ENCODE measurements at places on chromosomes 5 and 9.
A peak's percentile ranks its signal among the peaks of the same experiment; 100 is the strongest.

DNA sequence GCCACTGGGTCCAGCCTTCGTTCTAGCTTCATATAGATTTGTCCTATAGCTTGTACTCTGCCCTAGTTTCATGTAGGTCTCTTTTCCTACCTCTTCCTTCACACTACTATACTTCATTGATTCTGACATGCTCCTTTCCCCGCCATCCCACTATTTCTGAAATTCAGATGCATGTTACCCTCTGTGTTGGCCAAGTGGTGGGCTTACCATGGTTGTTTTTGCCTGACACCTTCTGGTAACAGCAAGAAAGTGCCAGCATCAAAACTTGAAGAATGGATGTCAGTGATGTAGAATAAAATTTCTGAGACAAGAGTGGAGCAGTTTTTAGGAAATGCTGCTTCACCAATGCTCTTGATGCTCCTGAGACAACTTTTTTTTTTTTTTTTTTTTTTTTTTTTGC, 19.5 kb upstream of the SERINC5 start:
- DNase-seq = peak; percentile 13

- DNase-seq = no peak
Observed at GRCh38 chr9:69028754-69029153, 6.8 kb upstream of the FXN start.

GRCh38 chr5:2894316-2894715, 142.8 kb upstream of the IRX2 start:
- no peak for DNase-seq

DNA sequence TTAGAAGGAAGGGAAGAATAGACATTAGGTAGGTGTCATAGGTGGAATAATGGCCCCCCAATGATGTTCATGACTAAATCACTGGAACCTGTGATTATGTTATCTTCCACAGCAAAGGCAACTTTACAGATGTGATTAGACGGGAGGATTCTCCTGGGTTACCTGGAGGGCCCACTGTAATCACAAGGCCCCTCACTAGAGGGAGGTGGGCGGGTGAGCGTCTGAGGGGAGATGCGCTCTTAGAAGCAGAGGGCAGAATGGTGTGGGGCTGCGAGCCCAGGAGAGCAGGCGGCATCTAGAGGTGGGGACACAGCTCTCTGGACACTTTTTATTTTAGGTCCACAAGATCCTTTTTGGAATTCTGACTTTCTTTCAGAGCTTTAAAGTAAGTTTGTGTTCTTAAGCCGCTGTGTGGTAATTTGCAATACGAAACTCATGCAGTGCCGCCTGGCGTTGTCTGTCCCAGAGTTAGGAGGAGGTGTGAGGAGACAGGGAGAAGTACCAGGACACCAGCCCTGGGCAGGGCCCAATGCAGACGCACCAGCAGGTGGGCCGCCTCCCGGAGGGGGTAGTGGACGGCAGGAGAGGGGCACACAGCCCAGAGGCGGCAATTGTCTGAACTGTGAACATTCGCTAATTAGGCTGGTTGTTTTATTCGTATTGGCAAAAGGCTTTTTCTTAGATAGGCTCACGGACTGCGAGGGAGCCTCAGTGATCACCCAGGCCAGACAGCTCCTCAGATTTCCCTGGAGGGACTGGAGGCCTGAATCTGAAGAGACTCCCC, 51.1 kb upstream of the FANCC start:
- DNase-seq = no peak

GRCh38 chr9:124280176-124280691, 22.5 kb downstream of the NEK6 start:
- peak; percentile 79 for DNase-seq

GRCh38 chr9:14271093-14271673, 42.8 kb downstream of the NFIB start:
- peak; percentile 55 for DNase-seq

DNA sequence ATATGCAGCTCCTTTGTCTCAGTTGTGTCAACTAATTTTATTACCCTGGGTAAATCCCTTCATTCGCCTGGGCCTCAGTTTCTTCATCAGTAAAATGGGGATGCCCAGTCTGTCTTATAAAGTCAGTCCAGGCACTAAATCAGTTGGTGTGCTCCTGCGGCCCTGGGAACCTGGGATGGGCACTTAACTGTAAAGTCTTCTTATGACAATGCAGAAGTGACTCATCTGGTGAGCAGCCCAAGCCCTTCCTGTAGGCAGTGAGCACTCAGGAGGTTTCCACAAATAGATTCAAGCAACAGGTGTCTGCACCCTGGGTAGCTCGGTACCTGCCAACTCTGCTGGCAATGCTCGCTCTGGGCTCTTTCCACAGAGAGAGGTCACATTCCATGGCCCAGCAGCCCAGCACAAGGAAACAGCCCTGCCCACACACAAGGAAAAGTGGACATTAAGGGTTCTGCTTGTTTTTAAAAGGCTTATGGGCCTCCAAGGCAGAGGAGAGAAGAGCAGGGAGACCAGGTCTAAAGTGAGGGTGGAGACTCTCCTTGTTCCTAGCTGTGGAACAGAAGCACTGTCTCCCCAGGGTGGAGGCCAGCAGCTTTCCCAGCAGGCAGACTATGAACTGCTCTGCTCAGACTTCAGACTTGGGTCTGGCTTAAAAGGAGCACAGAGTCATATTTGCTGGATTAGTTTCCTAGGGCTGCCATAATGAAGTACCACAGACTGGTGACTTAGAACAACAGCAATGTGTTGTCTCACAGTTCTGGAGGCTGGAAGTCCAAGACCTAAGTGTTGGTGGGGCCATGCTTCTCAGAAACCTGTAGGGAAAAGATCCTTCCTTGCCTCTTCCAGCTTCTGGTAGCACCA, 89.7 kb upstream of the ADRA1B start:
- peak; percentile 79 for DNase-seq

DNA sequence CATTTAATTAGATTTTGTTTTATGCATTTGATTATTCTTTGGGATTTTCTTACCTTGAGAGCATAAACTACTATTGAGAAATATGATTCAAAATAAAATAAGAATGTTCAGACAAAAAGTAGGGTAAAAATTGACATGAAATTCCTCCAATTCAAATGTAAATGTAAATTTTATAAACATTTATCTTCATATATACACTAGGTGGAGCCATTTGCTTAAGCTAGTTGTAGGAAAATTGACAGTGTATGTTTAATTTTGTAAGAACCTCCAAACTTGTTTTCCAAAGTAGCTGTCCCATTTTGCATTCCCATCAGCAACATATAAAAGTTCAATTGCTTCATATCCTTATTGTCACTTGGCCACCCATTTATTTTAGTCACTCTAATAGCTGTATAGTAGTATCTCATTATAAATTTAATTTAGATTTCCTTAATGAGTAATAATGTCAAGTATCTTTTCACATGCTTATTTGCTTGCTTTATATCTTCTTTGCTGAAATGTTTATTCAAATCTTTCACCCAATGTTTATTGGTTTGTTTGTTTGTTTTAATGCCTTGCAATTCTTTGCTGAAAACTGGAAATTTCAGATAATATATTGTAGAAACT, 37.6 kb upstream of the SLCO6A1 start:
- DNase-seq = peak; percentile 18

GRCh38 chr9:98596486-98596885, 112.2 kb downstream of the GABBR2 start:
- no peak for DNase-seq

- DNase-seq = no peak
Observed at GRCh38 chr5:176955895-176956294, 50.7 kb downstream of the UIMC1 start.

GRCh38 chr9:35237311-35237710, 75.5 kb downstream of the UNC13B start:
- no peak for DNase-seq

GRCh38 chr5:56986626-56986947, 34.7 kb upstream of the MIER3 start:
- peak; percentile 18 for DNase-seq

GRCh38 chr9:134890155-134890495, 9.5 kb downstream of the FCN2 start:
- DNase-seq = no peak

DNA sequence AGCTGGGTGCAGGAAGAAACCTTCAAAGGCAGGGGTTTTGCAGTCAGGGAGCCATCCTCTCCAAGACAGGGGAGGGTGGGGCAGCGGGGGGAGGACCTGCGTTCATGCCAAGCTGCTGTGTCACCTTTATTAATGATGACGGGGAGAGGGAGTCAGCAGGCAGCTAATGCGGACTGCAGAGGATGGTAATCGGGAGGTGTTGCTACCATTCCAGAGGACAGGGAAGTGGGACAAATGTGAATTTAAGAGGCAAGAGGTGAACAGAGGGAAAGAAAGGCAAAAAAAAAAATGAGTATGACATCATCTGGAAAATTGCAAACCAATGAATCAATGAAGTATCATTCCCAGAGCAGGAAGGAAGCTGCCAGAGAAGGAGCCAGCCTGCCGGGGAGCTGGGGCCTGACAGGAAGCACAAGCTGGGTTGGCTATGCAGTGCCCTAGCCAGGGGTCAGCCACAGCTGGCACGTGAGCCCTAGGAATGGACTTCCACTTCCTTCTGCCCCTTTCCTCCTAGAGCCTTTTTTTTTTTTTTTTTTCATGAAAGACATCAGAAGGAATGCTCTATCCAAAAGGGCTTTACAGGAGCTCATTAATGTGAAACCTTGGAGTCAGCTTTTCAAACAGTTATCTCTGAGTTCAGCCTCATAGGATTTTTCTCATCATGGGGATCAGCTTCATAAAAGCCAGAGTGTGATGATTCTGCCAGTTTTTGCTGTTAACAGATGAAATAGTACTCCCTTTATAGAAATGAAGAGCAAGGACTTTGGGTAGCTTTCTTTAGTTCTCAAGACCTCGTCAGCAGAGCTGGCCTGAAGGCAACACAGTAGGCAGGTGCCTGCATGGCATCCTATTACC, 9.2 kb downstream of the INSYN2B start:
- peak; percentile 97 for DNase-seq

DNA sequence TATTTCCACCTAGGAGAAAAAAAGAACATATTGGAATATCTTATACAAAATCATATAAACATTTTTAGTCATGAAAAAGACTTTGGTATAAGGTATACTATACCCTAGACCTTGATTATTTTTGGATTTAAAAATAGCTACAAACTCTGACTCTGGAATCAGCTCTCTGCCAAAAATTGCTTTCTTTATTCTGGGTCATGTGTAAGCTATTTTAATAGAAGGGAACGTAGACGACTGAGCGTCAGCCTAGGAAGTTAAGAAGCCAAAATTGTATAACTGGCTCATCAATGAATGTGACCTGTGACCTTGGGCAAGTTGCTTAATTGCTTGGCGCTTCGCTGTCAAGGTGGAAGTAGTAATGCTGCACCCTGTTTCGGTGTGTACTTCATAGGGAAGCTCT, 157.1 kb downstream of the PARP8 start:
- no peak for DNase-seq

DNA sequence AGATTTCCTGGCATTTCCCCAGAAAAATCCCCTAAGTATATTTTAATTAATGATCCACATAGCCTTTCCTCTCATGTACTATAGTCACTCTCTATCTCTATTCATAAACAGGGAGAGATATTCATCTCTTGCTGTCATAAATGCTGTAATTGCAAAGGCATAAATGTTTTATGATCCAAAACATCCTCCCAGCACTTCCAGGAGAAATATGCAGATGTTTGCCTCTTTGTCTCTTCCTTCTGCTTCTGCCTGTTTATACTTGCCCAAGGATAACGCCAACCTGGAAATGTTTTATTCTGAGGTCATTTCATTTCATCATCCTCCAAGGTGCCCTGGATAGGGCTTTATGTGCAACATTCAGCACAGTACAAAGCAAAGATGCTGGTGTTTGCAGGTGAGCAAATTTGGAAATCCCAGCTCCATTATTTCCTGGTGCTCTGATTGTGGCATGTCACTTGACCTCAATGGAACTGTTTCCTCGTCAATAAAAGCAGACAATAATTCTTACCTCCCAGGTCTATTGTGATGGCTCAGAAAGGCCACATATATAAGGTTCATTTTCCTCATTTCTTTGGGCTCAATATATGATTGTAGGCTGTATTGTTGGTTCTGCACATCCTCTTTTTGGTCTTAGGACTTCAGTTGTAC, 6.9 kb downstream of the TNFSF15 start:
- DNase-seq = no peak

DNA sequence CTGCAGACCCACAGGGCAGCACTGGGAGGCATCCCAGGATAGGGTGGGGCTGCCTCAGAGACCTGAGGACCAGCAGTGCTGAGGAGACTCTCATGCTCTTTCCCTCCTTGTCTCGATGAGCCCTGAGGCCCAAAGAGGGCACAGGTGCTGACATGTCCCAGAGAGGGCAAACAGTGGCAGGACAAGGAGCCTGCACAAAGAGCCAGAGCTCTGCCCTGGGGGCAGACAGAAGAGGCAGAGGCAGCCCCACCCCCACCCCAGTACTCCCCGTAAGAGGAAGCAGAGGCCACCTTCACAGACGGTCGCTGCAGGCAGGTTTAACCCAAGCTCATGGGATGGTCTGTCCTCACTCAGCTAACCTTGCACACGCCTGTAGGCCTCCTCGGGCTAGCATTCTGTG, 29.4 kb upstream of the TTLL11 start:
- no peak for DNase-seq

DNA sequence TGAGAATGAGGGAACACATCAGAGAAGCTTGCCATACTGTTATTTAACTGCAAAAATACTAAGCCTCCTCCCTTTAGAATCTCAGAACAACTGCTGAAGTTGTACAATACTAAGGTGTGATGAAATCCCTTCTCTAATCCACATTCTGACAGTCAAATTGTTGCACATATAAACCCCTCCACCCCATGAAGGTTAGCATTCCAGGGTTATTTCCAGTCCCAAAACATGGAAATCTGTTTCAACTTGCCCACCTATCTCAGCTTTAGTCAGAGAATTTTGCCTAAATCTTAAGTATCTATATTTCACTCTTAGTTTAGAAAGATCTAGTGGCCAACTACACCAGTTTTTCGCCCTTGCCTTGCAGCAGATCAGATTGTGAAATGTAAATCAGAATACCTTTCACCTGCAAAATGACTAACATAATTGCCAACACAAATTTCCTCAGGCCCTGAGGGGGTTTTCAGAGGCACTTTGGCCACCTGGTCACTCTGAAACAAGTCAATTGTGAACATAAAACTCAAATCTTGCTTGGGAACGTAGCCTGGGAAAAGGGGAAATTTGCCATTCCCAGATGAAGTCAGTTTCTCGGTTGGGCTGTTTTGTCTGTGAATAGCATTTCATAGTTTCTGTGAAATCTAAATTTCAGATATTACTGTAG, 93.9 kb downstream of the EFNA5 start:
- no peak for DNase-seq

DNA sequence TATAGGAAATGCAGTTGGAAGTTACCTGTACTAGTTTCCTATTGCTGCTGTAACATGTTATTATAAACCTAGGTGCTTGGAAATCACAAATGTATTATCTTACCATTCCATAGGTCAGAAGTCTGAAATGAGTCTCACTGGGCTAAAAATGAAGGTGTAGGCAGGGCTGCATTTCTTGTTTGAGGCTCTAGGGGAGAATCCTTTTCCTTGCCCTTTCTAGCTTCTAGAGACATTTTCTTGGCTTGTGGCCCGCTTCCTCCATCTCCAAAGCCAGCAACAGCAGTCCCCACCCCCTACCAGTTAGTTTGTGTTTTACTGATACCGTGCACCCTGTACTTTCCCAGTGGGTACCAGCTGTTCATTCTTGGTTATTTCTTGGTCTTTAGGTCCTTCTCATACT, 153.3 kb downstream of the SLF1 start:
- DNase-seq = no peak

- peak; percentile 78 for DNase-seq
Observed at GRCh38 chr5:72252574-72253155, 67.4 kb downstream of the MRPS27 start.

Measured in EL (cell line).